AG04449 (cell line): ENCODE measurements at places on chromosomes 3 and 15.

GRCh38 chr15:60583194-60583593 lies 104.3 kb upstream of the ICE2 start:
- no peak for DNase-seq

- no peak for DNase-seq
Observed at GRCh38 chr3:138717348-138717747, 108.8 kb downstream of the FAIM start.

DNA sequence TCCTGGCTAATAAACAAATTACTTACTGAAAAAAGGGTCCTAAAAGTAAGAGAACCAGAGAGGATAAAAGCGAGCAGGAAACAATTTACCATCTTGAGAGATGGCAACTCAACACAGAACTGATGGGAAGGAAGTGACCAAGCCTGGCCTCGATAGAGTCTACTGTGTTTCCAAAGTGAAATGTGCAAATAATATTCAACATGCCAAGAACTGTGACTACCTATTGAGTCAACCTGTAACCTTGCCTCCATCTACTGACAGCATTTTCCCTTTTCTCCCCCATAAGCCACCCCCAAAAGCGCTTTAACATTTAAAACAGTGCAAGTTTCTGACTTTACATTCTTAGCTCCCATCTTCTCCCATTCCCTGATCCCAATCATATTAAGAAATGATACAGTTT lies 75.4 kb upstream of the PSMD6 start:
- DNase-seq, result no peak

DNA sequence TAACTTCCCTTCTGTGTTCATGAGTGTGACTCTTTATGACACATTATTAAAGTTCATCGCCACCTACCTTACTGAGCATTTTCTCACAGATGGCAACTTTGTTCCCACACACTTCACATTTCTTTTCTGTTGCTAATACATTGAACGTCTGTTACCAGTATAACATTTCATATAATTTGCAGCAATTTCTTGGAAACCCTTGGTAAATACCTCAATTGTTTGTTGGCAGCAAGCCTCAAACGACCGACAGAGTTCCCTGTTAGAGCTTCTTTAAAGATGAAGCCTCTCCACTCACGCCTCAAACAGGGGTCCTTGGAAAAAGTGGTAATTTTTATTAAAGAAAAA lies 3.2 kb upstream of the CHSY1 start:
- DNase-seq, result no peak

GRCh38 chr15:70799667-70800450 lies 36.5 kb upstream of the UACA start:
- peak; percentile 93 for DNase-seq

DNA sequence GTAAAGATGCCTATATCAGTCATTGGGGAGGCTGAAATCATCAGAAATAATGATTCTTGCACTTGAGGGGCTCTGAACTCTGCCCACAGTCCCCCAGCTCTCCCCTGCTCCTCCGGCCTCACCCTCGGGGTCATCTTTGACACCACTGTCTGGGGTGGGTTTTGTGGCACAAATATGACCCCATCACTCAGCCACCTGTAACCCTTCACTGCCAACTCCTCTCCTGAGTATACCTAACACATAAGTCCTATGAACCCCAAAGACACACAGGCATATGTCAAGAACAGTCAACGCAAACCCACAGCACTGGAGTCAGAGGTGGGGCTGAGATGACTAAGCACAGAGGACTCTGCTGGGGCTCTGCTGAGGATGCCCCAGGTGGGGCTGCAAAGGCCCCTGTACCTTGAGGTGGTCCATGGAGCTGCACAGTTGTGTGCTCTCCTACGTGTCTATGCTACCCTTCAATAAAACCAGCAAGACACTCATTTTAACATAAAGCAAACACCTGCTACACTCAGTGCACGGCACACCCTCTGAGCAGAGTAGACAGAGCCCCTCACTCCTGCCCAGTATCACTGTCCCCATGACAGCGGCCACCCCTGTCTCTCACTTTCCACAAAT lies 29.9 kb downstream of the SLC41A3 start:
- no peak for DNase-seq

- DNase-seq, result no peak
Observed at GRCh38 chr3:69014022-69014580, 617 bp upstream of the EOGT start.

DNA sequence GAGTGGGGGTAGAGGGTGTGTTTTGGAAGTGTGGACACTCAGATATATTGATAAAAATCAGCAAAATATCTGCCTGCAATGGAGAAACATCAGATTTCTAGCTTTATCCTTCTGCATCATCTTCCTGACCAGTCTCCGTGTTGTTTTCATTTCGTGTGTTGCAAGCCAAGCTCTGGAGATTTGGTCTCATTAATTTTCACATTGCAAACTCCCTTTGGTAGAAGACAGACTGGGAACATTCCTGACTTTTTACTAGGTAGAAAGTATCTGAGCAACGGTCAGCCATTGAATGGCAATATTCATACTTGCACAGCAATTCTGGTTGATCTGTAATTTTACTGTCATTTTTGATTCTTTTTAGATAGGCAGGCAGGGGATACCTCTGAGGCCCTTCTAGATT lies 30.4 kb downstream of the FSTL1 start:
- no peak for DNase-seq
